ENCODE measurements at places on chromosomes 4 and X.
A peak's percentile ranks its signal among the peaks of the same experiment; 100 is the strongest.

DNA sequence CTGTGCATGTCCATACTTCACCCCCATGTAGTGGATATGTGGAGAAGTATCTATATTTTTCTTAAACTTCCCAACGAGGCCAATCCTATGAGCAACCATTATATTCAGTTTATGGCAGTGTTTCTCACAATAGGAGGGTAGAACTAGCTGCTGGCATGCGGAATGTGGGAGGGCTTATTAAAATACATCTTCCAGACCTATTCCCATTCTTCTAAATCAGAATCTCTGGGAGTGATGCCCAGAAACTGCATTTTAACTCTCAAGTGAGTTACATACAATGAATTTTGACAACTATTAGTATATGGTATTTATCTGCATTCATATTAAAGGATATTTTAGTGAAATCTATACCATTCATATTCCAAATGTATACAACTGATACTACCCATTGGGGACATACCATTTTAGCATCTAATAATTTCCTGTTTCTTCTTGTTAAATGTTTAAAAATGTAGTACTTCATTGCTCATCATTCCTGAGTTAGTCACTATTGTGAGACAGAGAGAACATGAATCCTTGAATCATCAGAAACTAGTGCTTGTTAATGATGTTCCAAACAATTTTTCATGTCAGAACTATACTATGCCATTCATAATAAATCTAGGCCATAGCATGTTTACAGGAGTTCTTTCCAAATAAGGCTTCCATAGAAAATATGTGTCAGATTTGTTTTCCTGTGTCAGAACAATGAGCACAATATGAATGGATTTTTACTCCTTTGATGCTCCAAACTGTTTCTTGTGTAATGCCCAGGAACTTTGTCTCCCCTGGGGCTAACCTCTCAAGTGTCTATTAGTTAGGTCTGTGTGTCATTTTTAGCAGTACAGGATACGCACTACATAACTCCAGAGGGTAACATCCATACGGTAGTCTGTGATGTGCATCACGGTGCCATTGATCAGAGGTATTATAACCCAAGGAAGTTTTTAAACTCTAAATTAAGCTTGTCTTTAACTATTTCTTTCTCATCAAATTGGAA, 198.8 kb upstream of the BMP3 start:
- DNase-seq: peak; percentile 28

GRCh38 chr4:162891788-162892707, 274.6 kb downstream of the NAF1 start:
- peak; percentile 2 for DNase-seq

DNA sequence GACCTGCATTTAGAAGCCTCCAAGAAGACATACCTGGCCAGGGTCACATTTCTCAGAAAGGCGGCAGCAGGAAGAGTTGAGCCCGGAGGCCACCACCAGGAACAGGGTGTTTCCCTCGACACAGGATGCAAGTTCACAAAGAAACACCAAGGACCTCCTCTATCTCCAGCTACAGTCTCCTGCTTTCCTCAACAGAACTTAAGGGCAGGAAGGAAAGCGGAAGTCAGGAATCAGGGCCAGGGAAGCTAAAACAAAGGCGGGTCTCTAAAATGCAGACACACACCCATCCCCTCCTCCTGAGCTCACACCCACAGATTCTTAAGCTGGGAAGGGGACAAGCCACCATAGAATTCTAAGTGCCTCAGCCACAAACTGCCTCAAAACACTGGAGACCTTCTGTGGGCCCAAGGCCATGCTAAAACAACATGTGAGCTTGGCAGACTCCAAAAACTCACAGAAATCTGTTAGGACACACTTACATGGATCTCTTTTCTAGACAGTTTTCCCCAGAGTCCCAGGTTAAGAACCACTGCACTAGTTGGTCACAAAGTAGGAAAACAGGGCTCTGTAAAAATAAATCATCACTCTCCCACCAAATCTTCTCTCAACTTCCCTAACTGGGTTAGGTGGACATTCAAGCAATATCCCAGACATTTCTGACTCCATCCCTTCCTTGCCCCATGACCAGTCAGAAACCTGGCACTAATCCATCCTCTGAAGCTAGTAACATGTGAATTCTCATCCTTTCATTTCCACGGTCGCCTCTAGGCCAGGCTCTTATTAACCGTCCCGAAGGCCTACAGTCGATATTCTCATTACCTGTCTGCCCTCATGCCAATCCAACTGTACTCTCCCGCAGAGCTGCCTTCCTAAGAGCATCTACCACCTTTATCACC, 163.2 kb downstream of the APBB2 start:
- no peak for DNase-seq

GRCh38 chr4:82761229-82761628, 37.4 kb downstream of the SCD5 start:
- DNase-seq: no peak

DNA sequence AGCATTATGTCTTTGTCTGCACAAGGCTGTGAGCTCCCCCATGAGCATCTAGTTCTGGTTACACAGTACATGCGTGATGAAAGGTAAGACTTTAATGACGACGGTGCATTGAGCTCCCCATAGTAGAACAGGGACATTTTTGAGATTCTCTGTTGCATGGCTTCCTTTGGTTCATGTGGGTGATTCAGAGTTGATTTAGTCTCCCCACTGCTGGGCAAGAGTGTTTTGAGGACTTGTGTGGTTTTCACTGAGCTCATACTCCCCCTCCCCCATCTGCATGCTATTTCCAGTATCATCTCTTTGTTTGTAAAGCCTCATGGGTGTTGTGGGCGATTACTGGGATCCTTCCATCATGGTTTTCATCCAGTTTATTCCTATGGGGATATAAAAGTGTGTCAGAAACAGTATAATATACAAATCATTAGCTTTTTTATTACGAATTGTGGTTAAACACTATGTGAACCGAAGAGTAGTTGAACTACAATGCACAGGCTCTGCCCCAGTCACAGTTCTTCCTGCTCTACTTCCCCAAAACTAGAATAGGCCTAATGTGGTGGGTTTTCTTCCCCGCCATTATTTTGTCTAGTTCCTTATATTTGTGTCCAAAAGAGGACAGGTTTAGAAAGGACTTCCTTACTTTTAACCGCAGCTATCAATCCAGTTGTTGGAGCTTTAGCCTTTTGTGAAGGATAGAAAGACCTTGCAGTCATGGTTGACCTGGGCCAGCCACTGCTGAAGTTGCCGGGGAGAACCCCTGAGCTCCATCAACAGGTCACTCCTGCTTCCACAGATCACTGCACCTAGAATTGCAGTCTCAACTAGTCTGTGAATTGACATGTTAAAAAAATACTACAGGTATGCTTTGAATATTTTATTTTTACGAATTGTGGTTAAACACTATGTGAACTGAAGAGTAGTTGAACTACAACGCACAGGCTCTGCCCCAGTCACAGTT, 30.4 kb downstream of the KIT start:
- DNase-seq: no peak

- DNase-seq: no peak
Observed at GRCh38 chr4:13537832-13538177, 6.5 kb downstream of the NKX3-2 start.

DNA sequence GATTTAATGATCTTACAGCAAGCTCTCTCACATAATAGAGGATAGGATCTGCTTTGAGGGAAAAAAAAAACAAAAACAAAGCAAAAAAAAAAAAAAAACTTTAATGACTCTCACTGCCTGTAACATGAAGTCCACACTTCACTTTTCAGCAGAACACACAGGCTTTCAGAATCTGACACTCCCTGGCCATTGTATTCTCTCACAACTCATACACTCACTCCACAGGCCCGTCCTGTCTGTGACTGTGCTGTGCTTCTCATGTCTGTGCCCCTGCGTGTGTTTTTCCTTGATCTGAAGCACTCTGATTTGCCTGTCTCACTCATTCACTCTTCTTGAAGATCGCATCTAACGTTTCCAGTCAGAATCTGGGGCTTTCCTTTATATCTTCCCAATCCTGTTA, 460.8 kb downstream of the TMA16 start:
- no peak for DNase-seq

- DNase-seq: peak; percentile 40
Observed at GRCh38 chrX:44871931-44872820, 812 bp upstream of the KDM6A start.

GRCh38 chr4:26069218-26069617, 155.2 kb downstream of the SMIM20 start:
- DNase-seq: peak; percentile 62

GRCh38 chr4:141329174-141329569, 108.5 kb downstream of the ZNF330 start:
- DNase-seq: peak; percentile 55

DNA sequence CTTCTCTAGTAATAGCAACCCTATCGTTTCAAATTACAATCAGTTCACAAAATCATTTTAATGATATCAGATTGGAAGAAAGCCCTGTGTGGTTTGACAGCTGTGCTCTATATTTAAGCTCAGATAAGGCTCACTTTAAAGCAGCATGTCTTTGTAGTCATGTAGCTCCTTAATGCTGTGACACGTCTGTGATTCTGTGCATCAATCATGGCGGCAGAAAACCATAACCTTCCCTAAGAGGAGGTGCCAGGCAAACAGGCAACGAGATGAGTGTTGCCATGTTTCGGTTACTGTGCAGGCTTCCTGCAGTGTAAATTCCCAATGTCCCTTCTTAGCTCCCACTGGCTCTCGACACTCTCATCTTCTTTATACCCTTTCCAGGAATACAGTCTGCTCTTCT, 212.7 kb downstream of the GRID2 start:
- no peak for DNase-seq

GRCh38 chr4:89164400-89164799, 53.1 kb downstream of the TIGD2 start:
- DNase-seq: no peak

GRCh38 chrX:40249582-40249981, 151.8 kb upstream of the BCOR start:
- DNase-seq: no peak

DNA sequence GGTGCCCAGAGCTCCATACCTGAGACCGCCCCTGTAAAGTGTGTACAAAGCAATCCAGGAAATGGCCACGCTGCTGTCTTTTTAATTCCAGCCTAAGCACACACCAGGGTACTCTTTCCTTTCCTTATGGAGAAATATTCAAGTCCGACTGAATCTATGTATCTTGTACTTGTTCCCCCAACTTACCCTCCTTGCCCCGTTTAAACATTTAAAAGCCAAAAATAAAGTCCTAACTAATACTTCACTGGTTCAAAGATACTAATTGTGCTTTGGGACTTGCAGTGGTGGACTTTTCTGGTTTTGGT, 731 bp upstream of the AMMECR1 start:
- DNase-seq: no peak

- DNase-seq: peak; percentile 80
Observed at GRCh38 chr4:41212616-41213203, 1.6 kb downstream of the APBB2 start.

DNA sequence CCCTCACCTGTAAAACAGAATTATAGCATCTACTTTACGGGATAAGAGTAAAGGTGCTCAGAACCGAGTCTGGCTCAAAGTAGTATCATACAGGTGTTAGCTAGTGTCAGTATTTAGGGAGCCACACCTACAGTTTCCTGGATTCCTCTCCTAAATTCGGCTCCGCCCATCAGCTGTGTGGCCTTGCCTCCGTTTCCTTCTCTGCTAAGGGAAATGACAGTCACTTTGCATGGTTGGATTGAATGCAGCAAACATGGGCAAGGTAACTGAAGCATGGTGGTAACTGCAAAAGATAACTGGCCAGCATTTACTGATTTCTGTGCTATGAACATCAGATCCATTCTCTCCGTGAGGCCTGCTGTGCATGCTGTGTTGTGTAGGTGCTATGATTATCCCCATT, 2.8 kb downstream of the PPP1R3F start:
- no peak for DNase-seq

DNA sequence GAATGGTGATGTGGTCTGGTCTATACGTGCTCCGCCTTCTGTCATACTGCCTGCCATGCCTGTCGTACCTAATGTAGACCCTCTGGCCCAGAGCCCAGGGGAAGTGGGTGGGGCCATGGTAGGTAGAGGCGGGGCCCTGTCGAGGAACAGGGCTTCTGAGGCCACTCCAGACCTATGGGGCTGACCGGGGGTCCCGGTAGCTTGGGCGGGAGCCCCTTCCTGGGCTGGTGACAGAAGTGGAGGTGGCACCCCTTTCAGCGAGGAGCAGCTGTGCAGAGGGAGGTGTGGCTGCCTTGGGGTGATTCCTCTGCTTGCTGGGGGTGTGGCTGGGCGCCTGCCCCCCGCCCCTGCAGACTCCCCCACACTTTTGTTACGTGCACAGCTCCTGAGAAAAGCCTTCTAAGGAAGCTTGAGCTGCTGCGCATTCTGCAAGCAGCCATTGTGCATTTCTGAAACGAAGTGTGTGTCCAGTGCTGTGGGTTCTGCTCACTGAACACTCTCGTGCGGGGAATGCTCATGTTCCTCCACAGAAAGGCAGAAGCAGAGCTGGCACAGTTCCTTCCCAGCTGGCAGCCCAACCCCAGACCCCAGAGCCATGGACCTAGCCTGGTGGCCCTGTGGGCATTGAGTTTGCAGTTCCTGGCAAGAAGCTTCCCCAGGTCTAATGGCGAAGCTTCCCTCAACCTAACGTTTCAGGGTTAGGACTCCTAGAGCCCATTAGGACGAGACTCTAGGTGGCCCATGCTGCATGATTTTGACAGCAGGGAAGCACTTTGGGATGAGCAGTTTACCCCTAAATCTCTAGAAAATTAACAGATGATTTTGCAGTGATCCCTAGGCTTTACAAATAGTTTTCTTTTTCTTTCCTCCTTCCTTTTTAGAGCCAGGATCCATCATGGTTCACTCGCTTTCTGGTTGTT, 72.7 kb upstream of the HGFAC start:
- DNase-seq: no peak

- no peak for DNase-seq
Observed at GRCh38 chr4:10172278-10172921, 55.8 kb upstream of the WDR1 start.

- DNase-seq: no peak
Observed at GRCh38 chr4:182653596-182653995, 263.6 kb downstream of the DCTD start.

GRCh38 chr4:147865926-147866325, 134.0 kb downstream of the ARHGAP10 start:
- DNase-seq: peak; percentile 44

DNA sequence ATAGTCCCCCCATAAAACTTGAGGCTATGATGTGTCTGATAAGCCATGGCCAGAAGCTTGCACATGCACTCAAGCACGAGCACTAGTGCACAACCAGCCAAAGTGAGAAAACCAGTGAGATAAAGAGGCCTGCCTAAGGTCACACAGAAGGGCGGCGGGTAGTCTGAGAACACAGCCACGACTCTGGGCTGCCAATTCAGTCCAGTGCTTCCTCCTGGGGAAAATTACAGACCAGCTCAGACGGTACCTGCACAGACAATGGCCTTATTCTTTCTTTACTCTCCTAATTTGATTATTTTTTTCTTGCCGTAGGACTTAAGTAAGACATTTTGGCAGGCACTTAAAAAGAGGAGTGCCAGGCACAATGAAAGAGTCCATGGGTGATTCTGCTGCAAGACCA, 533.2 kb upstream of the FAT1 start:
- no peak for DNase-seq

DNA sequence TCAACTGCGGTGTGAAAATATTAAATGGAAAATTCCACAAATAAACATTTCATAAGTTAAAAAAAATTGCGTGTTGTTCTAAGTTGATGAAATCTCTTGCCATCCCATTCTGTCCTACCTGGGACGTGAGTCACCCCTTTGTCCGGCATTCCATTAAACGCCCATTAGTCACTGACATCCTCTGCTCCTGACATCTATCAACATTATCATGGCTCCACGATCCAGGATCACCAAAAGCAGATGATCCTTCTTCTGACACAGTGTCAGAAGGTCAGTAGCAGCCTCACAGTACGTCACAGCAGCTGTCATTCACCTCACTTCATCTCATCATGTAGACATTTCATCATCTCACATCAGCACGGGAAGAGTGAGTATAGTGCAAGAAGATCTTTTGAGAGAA, 125.7 kb downstream of the ZNF827 start:
- peak; percentile 77 for DNase-seq
